ENCODE measurements at places on chromosomes 13 and 19. TPM values are rescaled to one million over a fixed set of nuclear protein-coding genes. Genes with fewer than 3 reads are reported as not detected.
A peak's percentile ranks its signal among the peaks of the same experiment; 100 is the strongest.

Gene CD70
- not detected for total RNA-seq

GRCh38 chr19:9115307-9115813 is at the start of gene OR7G1:
Gene OR7G1 (minus strand): TSS chr19:9115763. CDS start chr19:9115763, 0 bp downstream.
- H3K4me3 ChIP-seq: no peak within 1 kb of the TSS
- H3K4me1 ChIP-seq: no peaks in the 10 kb centered on the region
- no peaks in the 10 kb centered on the region for H3K36me3 ChIP-seq
- no peak within 1 kb of the TSS for H3K27ac ChIP-seq

Gene CYP4F8
- total RNA-seq: not detected

Gene CHST8
- not detected for total RNA-seq

DNA sequence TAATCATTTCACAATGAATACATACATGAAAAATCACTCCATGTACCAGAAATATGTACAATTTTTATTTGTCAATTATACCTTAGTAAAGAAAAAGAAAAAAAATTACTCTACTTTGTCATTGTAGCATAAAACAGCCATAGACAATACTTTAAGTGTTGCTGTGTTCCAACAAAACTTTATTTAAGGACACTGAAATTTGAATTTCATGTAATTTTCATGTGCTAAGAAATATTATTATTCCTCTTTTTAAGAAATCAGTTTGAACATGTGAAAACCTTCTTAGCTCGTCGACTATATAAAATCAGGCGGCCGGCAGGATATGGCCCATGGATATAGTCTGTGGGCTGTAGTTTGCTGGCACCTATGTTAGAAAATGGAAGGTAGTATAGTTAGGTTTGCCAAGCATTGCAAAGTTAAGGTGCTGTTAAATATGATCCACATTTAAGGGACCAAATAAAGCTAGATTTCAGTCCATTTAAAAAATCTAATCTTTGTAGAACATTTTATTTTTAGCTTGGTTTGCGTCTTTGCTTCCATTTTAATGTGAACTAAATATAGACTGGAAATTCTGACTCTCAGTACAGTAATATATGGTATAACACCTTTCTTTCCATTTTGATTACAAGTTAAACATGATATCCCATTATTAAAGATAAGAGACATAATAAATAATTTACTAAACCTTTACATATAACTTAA is 6.5 kb downstream of the DGKH start:
- peaks cover 6% of the 10 kb centered on the region for H3K4me1 ChIP-seq
- H3K4me3 ChIP-seq: no peak overlapping the region
- no peaks in the 10 kb centered on the region for H3K27me3 ChIP-seq
- no peak for DNase-seq

- H3K4me1 ChIP-seq: no peaks in the 10 kb centered on the region
- no peaks in the 10 kb centered on the region for H3K27me3 ChIP-seq
- DNase-seq: no peak
- H3K36me3 ChIP-seq: no peaks in the 10 kb centered on the region
These were observed 29.3 kb downstream of the CCL25 start for GRCh38 chr19:8081569-8082550.

DNA sequence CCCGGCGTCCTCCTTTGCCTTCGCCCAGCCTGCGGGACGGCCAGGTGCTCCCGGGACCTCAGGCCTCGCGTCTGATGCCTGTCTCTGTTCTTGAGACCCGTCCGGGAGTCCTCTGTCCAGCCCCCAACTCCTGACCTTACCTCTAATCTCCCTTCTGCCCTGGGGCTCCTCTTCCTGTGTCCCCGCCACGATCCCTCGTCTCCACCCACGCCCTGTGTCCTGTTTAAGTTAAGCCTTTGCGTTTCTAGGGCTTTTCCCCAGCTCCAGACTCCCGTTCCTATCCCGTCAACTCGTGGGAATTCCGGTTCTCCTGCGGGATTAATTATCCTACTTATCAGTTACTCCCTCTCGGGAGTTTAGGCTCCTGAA is 686 bp downstream of the LENG8 start:
- no peaks in the 10 kb centered on the region for H3K27me3 ChIP-seq
- DNase-seq: no peak
- peak overlapping the region; percentile 98 for H3K27ac ChIP-seq
- H3K4me3 ChIP-seq: peak overlapping the region; percentile 94
- peaks cover 41% of the 10 kb centered on the region for H3K36me3 ChIP-seq
- peaks cover 51% of the 10 kb centered on the region for H3K4me1 ChIP-seq

- peaks cover 47% of the 10 kb centered on the region for H3K4me1 ChIP-seq
- H3K4me3 ChIP-seq: peak overlapping the region; percentile 92
- no peak for DNase-seq
- peaks cover 11% of the 10 kb centered on the region for H3K36me3 ChIP-seq
These were observed 591 bp downstream of the DEDD2 start for GRCh38 chr19:42216653-42217519.

- no peak overlapping the region for H3K27ac ChIP-seq
- peaks cover 7% of the 10 kb centered on the region for H3K4me1 ChIP-seq
- H3K36me3 ChIP-seq: no peaks in the 10 kb centered on the region
- H3K27me3 ChIP-seq: no peaks in the 10 kb centered on the region
These were observed 9.1 kb upstream of the DPP9 start for GRCh38 chr19:4732680-4733114.

GRCh38 chr19:1884719-1885334 is 469 bp downstream of the ABHD17A start:
- H3K36me3 ChIP-seq: peaks cover 5% of the 10 kb centered on the region
- peak overlapping the region; percentile 92 for H3K4me3 ChIP-seq
- H3K4me1 ChIP-seq: peaks cover 65% of the 10 kb centered on the region
- no peak for DNase-seq
- H3K27ac ChIP-seq: peak overlapping the region; percentile 83
- no peaks in the 10 kb centered on the region for H3K27me3 ChIP-seq

DNA sequence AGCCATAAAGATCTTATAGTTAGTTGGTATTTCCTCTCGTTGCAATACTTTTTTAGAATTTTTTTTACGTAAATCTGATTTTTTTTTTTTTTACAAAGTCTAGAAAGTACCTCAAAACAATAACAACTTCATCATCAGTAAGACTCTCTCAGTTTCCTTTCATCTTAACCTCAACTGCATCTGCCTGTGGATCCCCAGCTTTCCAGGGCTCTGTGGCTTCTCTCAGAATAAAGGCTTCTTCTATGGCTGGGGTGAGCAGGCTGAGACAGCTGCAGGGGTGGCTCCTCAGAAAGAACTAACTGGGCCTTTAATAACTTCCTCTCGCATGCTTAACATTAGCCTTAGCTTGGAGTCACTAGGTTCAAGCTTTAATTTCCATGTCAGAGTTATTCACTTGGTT is 4.2 kb downstream of the ZNF506 start:
- H3K36me3 ChIP-seq: no peaks in the 10 kb centered on the region
- peaks cover 15% of the 10 kb centered on the region for H3K4me1 ChIP-seq
- H3K27ac ChIP-seq: no peak overlapping the region
- no peak for DNase-seq
- no peak overlapping the region for H3K4me3 ChIP-seq
- no peaks in the 10 kb centered on the region for H3K27me3 ChIP-seq

Gene MEDAG
- 42.4 TPM for total RNA-seq

DNA sequence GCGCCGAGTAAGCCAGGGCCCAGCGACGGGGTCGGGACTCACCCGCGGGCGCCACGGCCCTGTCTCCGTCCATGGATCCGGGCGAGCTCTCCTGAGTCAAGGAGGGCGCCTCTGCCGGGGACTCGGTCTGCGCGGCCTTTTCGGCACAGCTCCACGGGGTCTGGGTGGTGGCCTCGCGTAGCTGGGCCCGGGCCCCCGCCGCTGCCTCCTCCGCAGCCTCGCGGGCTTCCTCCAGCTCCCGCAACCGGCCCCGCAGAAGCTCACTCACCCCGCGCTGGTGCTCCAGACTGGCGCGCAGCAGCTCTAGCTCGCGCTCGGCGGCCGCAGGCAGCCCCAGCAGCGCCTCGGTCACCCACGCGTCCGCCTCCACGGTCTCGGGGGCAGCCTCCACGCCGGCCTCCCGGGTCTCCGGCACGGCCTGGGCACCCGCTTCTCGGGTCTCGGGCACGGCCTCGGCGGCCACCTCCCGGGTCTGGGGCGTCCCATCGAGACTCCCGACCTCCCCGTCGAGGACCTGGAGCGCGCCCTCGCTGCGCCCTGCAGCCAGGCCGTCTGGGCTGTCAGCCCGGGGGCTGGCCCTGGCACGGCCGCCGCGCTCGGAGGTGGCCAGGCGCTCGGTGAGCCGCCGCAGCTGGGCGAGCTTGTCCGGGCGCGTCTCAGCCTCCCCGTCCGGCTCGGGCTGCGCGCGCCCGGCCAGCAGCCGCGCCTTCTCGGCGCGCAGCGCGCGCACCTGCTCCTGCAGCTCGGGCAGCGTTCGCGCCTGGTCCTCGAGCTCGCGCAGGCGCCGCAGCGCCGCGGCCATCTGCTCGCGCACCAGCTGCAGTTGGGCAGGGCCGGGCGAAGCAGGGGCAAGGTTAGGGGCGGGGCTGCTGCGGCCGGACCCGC is 8.4 kb downstream of the KANK3 start:
- peaks cover 10% of the 10 kb centered on the region for H3K27me3 ChIP-seq
- no peak overlapping the region for H3K27ac ChIP-seq
- no peaks in the 10 kb centered on the region for H3K4me1 ChIP-seq

DNA sequence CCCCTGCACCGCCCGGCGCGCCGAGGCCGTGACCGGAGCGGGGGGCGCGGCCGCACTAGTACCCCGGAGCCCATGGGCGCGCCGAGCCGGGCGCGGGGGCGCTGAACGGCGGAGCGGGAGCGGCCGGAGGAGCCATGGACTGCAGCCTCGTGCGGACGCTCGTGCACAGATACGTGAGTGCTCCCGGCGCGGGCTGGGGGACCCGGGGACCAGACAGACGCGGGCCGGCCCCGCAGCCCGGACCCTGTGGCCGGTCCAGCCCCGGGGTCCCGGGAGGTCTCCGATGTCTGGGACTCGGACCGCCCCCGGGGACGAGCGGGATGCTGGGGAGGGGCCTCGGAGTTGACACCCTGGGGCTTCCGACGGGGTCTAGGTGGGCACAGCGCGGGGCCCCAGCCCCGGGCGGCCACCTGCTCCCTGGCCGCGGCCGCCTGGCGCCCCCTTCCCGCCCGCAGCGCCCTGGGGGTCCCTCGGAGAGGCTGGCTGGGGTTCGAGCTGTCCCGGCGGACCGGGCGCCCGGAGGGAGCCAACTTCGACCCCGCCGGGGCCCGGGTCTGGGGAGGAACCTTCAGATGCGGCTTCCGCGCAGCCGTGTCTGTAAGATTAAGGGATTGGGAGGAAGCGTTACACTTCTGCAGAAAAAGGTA is 568 bp downstream of the ATP11A start:
- H3K27ac ChIP-seq: peak overlapping the region; percentile 98
- peaks cover 42% of the 10 kb centered on the region for H3K4me1 ChIP-seq
- H3K36me3 ChIP-seq: no peaks in the 10 kb centered on the region
- H3K27me3 ChIP-seq: no peaks in the 10 kb centered on the region
- H3K4me3 ChIP-seq: peak overlapping the region; percentile 69

- H3K27ac ChIP-seq: peak within 1 kb of the TSS; percentile 68
- peaks cover 39% of the 10 kb centered on the region for H3K4me1 ChIP-seq
- H3K36me3 ChIP-seq: no peaks in the 10 kb centered on the region
- H3K27me3 ChIP-seq: no peaks in the 10 kb centered on the region
- peak within 1 kb of the TSS; percentile 59 for H3K4me3 ChIP-seq
- no peak for DNase-seq
These were observed at the start of gene ENOX1 for GRCh38 chr13:43786766-43787517. Gene ENOX1 (minus strand): TSS chr13:43786972.

DNA sequence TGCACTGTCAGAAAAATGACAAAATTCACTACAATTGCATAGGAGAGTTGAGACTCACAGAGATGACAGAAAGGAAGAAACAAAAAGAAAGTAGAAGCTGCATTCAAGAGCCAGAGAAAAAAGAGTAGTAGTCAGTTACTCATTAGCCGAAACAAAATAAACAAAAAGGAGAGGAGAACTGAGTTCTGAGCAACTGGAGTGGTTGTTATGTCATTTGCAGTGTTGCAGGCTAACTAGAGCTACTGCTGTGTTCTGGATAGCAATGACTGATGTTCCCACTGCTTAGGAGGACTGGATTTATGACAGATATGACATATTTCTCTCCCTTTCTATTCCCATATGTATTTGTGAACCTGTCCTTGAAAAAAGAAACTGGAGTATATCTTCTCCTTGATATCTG is 482.6 kb downstream of the RFC3 start:
- no peak overlapping the region for H3K27ac ChIP-seq
- no peak overlapping the region for H3K4me3 ChIP-seq
- no peaks in the 10 kb centered on the region for H3K36me3 ChIP-seq
- H3K27me3 ChIP-seq: no peaks in the 10 kb centered on the region

GRCh38 chr13:67538906-67539305 is 308.8 kb upstream of the PCDH9 start:
- no peak overlapping the region for H3K27ac ChIP-seq
- no peaks in the 10 kb centered on the region for H3K36me3 ChIP-seq
- no peaks in the 10 kb centered on the region for H3K4me1 ChIP-seq
- H3K4me3 ChIP-seq: no peak overlapping the region

DNA sequence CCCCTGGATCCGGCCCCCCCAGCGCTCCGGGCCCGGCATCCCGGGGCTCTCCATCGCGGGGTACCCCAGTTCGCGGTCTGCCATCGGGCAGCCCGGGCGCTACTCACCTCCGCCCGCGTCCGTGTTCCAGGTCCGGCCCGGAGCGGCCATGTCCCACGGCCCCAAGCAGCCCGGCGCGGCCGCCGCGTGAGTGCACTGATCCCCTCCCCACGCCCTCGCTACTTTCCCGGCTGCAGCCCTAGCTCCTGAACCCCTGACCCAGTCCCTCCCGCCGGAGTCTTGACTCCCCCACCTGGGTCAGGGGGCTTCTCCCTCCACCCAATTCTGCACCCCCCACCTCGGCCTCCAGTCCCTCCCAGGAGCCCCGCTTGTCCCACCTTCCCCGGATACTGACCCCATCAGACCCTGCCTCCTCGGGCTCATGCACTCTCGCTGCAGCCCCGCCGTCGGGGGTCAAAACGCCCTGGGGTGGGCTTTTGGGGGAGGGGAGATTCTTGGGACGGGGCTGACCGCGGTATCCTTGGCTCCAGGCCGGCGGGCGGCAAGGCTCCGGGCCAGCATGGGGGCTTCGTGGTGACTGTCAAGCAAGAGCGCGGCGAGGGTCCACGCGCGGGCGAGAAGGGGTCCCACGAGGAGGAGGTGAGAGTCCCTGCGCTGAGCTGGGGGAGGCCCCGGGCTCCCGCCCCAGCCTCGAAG is 566 bp downstream of the HMG20B start:
- H3K4me1 ChIP-seq: no peaks in the 10 kb centered on the region
- H3K27ac ChIP-seq: peak overlapping the region; percentile 55
- no peaks in the 10 kb centered on the region for H3K27me3 ChIP-seq
- DNase-seq: no peak
- H3K36me3 ChIP-seq: peaks cover 5% of the 10 kb centered on the region
- peak overlapping the region; percentile 99 for H3K4me3 ChIP-seq

Gene THSD8
- not detected for total RNA-seq

Measured in right atrium auricular region (tissue), 2 donors.